Stimulated activated CD4-positive, alpha-beta T cell treated with anti-CD3 and anti-CD28 coated beads, Interleukin-1b, Interleukin-23, amount 100 ng/mL, for 4 hours (primary cell): ENCODE measurements at places on chromosomes 12 and 14.

GRCh38 chr12:52207895-52208294 lies 16.1 kb upstream of the KRT80 start:
- DNase-seq: no peak

DNA sequence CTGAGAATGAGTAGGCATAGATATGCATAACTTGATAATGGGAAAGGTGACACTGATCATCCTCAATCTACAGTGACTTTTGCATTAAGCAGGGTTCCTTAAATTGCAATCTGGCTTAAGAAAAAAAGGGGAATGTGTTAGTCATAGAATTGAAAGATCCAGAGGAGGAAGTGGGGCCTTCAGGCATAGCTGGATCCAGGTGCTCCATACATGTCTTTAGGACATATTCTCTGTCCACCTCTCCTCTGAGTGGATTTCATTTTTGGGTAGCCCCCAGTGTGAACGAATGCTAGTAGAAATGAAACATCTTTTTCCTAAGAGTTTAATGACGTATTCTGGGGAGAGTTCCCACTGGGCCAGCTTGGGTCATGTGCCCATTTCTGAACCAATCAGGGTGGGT lies 27.6 kb downstream of the CCDC63 start:
- no peak for DNase-seq

GRCh38 chr12:102948941-102949352 lies 8.5 kb upstream of the ASCL1 start:
- peak; percentile 29 for DNase-seq

- peak; percentile 41 for DNase-seq
These were observed at the start of gene MTA1 for GRCh38 chr14:105419195-105420091. Gene MTA1, plus strand, starts transcription at chr14:105419827. Its CDS starts 209 bp downstream, at chr14:105420036.

DNA sequence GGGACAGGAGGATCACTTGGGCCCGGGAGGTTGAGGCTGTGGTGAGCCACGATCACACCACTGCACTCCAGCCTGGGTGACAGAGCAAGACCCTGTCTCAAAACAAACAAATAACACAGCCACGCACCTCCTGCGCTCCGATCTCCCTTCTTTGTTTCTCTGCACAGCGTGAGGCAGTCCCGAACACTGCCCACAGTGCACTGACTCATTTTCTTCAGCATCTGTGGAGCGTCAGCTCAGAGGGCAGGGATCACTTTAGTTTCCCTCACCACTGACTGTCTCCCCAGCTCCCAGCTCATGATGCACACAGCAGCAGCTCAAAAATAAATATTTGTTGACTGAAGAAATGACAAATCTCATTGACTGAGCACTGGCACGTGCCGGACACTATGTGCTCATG lies 883 bp upstream of the MYL2 start:
- no peak for DNase-seq

DNA sequence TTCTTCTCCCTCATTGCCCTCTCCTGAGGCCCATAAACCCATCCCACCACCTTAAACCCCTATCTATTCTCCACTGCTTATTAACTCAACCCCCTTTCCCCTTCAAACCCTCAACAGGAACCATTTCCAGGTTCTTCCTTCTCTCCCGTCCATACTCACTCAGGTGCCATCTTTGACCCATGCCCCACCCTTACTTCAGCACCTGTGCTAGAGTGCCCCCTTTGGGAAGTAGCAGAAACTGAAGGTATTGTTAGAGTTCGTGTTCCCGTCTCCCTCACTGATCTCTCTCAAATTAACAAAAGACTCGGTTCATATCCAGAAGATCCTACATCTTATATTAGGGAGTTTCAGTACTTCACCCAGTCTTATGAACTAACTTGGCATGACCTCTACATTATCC lies 86.6 kb downstream of the TMTC3 start:
- DNase-seq: no peak

DNA sequence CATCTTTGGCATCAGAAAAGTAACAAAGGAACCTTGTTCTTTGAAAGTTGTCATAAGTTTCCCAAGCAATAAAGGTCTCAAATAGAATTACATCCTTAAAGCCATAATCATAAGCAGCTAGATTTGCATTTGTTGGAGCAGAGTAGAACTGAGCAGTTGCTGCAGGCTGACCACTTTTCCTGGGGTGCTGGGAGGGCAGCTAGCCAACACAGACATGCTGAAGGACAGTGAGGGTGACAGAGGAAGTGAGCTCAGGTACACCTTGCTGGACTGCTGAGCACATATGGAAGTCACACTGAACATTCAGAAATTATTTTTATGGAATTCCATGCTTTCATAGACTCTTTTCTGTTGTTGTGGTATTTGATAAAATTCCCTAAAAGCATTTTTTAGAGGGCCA lies 66.2 kb downstream of the MARK3 start:
- DNase-seq: no peak

GRCh38 chr14:91867316-91867988 lies at the start of gene TC2N:
Gene TC2N, minus strand, starts transcription at chr14:91867536. Its CDS starts 53,767 bp downstream, at chr14:91813769.
- no peak for DNase-seq

- no peak for DNase-seq
These were observed 18.5 kb downstream of the EMP1 start for GRCh38 chr12:13215056-13215455.

GRCh38 chr12:11731042-11731357 lies 81.5 kb downstream of the ETV6 start:
- no peak for DNase-seq
